ENCODE measurements at places on chromosomes 3 and 15.

GRCh38 chr3:96796101-96796500 lies 18.3 kb upstream of the EPHA6 start:
- no peak for DNase-seq

DNA sequence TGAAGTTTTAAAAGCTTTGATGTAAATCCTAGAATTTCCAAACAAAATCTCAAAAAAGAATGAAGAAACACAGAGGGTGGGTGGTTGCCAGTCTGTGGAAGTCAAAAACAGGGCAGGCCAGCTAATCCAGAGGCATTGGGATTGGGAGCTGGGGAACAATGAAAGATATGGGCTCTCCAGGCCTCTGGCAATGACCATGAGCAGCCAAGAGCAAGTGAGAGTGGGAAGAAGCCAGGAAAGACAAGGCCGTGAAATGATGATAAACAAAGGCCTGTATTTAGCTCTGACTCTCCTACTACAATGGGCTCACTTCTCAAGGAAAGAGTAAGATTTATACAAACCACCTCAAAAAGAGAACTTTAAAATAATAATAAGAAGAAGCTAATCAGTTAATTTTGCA lies 248.5 kb downstream of the ZMAT3 start:
- DNase-seq = no peak

DNA sequence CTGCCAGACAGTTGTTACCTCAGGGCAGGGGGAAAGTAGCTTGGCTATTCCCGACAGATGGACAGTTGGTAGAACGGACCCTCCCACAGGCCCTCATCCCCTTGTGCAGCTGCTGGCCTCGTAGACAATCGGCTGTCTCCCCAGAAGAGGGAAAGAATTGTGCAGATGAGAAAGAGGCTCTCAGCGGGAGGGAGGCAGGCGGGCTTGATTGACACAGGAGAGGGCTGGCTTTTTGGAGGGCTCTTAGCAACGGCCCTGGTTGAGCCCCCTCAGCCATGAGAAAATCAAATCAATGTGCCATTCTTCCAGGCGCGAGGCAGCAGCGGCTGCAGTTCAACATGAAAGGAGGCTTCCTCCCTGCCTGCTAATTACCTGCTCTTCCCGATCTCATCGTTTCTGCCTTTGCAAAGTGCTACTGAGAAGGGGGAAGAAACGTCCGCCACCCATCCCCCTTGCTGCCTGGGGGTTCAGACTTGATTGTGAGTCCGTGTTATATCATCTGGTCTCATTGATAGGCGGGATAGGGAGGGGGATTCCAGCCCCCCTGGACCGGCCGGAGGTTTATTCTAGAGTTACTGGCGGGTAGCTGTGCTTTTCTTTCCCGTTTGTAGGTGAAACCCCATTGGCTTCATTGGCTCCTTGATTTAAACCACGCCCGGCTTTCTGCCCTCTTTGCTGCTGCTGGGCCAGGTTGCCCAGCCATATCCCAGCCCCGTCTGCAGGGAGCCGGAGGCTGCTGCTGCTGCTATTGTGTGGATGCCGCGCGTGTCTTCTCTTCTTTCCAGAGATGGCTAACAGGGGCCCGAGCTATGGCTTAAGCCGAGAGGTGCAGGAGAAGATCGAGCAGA lies at the start of gene TAGLN3:
TAGLN3 (plus strand) TSS at position 287 of the 848 bp plus-strand sequence; CDS start at position 788, 501 bp downstream.
- DNase-seq = no peak

DNA sequence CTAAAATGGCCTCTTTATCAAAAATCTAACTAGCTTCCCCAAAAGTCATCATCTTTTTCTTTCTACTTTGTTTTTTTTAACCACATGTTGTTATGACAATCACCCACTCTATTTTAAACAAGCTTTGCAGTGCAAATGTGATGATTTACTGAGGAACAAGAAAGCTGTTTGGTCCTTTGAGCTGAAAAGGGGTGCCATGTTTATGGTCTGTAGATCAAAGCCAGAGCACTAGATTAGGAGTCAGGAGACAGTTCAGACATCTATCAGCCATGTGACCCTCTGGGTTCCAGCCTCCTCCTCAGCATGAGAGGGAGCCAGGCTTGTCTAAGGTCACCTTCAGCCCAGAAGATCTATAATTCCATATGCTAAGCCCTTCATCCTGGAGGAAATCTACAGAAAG lies 65.9 kb downstream of the RPL22L1 start:
- DNase-seq = no peak

DNA sequence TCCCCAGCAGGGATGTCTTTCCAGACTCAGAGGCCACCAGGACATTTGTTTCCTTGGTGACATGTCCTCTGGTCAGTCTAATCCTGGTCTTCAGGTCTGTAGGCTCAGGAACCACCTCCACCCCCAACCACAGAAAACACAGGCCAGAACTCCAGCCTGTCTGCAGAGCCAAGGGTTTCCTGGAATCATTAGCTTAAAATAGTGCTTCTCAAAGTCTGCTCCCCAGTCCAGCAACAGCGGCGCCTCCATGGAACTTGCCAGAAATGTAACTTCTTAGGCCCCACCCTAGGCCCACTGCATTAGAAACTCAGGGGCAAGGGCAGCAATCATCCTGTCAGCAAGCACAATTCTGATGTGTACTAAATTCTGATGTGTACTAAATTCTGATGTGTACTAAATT lies 20.0 kb downstream of the SLC28A1 start:
- DNase-seq = no peak

GRCh38 chr3:35549690-35550089 lies 89.6 kb upstream of the ARPP21 start:
- DNase-seq = no peak

GRCh38 chr3:101567528-101568317 lies 6.1 kb downstream of the TRMT10C start:
- no peak for DNase-seq

GRCh38 chr3:66795365-66795764 lies 202.7 kb upstream of the KBTBD8 start:
- DNase-seq = no peak

DNA sequence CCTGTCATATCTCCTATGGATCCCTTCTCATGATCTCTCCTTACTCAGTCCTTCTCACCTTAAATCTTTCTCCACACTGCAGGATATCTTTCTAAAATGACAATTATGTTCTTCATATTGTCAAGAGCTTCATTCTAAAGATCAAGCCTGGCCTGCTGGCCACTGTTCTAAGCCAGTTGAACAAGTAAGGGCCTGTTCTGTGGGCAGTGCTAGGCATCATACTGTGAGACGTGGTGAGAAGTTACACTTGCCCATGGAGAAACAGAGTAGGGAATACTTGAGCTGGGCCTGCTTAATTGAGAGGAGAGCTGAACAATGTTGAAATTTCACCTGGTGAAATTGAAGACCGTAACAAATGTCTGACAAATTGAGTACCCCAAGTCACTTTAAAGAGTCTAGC lies 184.1 kb upstream of the RASGRP1 start:
- DNase-seq = no peak
